ENCODE measurements at places on chromosomes 3 and 15. TPM values are rescaled to one million over a fixed set of nuclear protein-coding genes. Genes with fewer than 3 reads are reported as not detected.

DNA sequence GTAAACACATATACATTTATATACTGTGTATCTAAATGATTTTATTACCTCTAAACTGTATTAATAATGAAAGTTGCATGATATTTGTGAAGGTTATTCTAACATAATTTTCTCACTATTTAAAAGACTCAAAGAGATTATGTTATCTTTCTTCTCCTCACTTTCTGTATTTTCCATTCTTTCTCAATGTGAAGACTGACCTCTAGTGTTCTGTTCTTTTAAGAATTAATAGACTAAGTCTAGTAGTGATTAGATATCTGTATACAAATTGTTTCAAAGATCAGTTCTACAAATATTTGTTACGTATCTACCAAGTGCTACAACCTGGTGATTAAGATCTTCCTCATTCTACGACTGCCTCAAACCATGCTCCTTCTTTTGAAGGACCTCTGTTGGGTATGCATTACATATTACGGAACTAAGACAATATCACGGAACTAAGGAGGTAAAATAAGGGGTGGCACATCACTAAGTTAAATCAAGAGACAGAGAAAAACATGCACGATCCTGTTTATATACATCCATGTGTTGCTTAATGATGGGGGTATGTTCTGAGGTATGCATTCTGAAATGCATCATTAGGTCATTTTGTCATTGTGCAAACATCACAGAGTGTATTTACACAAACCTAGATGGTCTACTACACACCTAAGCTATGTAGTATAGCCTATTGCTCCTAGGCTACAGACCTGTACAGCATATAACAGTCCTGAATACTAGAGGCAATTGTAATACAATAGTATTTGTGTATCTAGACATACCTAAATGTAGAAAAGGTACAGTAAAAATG is 161.5 kb upstream of the KBTBD8 start:
- no peak for DNase-seq
- H3K27me3 ChIP-seq, result peaks cover 2% of the 10 kb centered on the region
- no peaks in the 10 kb centered on the region for H3K4me1 ChIP-seq
- no peak overlapping the region for H3K4me3 ChIP-seq

DNA sequence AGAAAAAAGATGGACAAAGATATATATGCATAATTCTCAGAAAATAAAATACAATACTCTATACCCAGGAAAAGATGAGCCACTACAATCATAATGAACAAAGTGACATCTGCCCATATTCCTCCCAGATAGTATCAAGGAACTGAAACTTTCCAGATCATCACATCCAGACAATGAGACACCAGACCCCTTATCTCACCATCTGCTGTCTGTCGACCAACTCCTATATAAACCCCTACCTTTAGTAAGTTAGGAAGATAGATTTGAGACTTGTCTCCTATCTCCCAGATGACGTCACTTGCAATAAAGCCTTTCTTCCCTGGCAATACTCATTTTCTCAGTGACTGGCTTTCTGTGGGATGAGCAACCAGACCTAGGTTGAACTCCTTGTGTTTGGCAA is 1071.6 kb downstream of the PLOD2 start:
- no peak overlapping the region for H3K27ac ChIP-seq
- H3K4me3 ChIP-seq, result no peak overlapping the region
- no peaks in the 10 kb centered on the region for H3K27me3 ChIP-seq
- no peak for DNase-seq
- no peaks in the 10 kb centered on the region for H3K36me3 ChIP-seq

GRCh38 chr3:185176750-185177359 is 24.0 kb upstream of the C3orf70 start:
- H3K36me3 ChIP-seq, result no peaks in the 10 kb centered on the region
- DNase-seq, result peak; percentile 75
- no peak overlapping the region for H3K27ac ChIP-seq
- H3K27me3 ChIP-seq, result peaks cover 7% of the 10 kb centered on the region
- H3K4me3 ChIP-seq, result no peak overlapping the region

- peaks cover 35% of the 10 kb centered on the region for H3K4me1 ChIP-seq
- H3K27ac ChIP-seq, result peak overlapping the region; percentile 65
- H3K4me3 ChIP-seq, result peak overlapping the region; percentile 98
- H3K27me3 ChIP-seq, result no peaks in the 10 kb centered on the region
Measured at GRCh38 chr3:108088697-108089096, 2.1 kb downstream of the CD47 start.

DNA sequence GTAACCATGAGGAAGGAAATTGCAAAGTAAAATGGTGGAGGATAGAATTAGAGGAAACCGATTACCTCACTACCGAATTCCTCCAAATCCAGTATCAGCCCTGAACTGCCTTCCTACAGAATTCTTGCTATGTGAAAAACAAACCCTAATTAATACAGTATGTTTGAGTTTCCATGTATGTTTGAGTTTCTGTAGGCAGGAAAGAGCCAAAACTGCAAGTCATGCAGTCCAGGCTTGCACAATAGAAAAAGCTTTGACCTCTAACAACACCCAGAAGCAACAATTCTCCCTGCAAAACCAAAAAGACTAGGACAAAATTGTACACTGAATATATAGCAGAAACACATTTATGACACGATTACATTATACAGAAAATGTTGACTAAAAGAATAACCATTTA is 614.8 kb downstream of the DIPK2A start:
- H3K27ac ChIP-seq, result no peak overlapping the region
- no peak overlapping the region for H3K4me3 ChIP-seq
- no peaks in the 10 kb centered on the region for H3K4me1 ChIP-seq
- no peak for DNase-seq

DNA sequence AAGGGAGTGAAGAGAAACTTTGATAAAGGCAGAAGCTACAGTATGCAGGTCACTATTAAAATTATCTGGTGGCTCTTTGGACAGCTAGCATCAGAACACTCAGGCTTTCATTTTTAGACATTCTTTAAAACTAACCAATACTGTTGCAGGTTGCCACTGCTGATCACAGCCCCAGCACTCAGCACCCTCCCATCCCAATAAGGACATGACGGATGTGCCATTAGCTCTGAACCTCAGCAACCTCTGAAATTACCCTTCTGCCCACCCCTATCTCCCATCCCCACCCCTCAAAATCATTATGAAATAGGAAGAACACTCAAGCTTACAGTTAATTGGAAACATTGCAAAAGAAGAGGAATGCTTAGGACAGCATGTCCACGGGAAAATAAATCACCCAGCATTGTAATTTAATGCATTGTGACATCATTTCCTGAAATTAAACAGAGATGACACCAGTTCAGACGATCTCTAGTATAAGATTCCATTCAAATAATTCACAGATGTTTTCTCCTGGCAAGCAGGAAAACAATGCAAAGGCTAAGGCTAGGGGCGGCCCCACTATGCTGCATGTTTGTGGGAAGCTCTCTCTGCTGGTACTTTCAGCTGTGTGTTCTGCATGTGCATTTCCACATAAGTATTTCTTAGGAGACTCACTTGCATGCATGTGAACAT is 71.6 kb downstream of the MEIS2 start:
- no peak overlapping the region for H3K27ac ChIP-seq
- DNase-seq, result no peak
- H3K4me1 ChIP-seq, result no peaks in the 10 kb centered on the region

- H3K36me3 ChIP-seq, result no peaks in the 10 kb centered on the region
- DNase-seq, result no peak
- no peak overlapping the region for H3K27ac ChIP-seq
- H3K4me3 ChIP-seq, result no peak overlapping the region
- no peaks in the 10 kb centered on the region for H3K4me1 ChIP-seq
Measured at GRCh38 chr3:86954747-86955146, 36.2 kb downstream of the VGLL3 start.

GRCh38 chr3:107841831-107842230 is 249.0 kb downstream of the CD47 start:
- no peak overlapping the region for H3K4me3 ChIP-seq
- DNase-seq, result no peak
- no peaks in the 10 kb centered on the region for H3K36me3 ChIP-seq
- H3K27me3 ChIP-seq, result peaks cover 5% of the 10 kb centered on the region
- no peak overlapping the region for H3K27ac ChIP-seq

DNA sequence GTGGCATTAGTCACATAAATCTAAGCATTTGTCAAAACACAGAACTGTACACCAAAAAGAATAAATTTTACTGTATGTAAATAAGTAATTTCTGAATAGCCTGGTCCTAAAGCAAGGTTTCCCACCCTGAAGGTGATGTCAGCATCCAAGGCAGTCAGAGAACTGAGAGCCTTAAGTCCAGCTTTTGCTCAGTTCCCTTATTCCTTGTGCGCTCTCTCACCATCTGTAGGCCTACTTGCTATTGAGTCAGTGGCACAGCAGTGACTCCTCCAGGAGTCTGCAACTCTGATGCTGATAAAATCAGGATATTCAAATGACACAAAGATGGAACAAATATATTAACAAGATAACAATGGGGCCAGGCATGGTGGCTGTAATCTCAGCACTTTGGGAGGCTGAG is 22.3 kb downstream of the VPS39 start:
- no peak overlapping the region for H3K27ac ChIP-seq
- H3K36me3 ChIP-seq, result peaks cover 70% of the 10 kb centered on the region
- H3K4me3 ChIP-seq, result no peak overlapping the region
- no peak for DNase-seq
- peaks cover 9% of the 10 kb centered on the region for H3K4me1 ChIP-seq

GRCh38 chr3:113167825-113168801 is 43.2 kb upstream of the BOC start:
- no peak overlapping the region for H3K27ac ChIP-seq
- H3K4me1 ChIP-seq, result no peaks in the 10 kb centered on the region
- no peak for DNase-seq
- no peaks in the 10 kb centered on the region for H3K36me3 ChIP-seq

GRCh38 chr3:151367448-151367847 is 17.1 kb downstream of the P2RY12 start:
- no peaks in the 10 kb centered on the region for H3K36me3 ChIP-seq
- H3K27ac ChIP-seq, result no peak overlapping the region
- no peak overlapping the region for H3K4me3 ChIP-seq
- DNase-seq, result no peak
- no peaks in the 10 kb centered on the region for H3K4me1 ChIP-seq
- peaks cover 10% of the 10 kb centered on the region for H3K27me3 ChIP-seq

DNA sequence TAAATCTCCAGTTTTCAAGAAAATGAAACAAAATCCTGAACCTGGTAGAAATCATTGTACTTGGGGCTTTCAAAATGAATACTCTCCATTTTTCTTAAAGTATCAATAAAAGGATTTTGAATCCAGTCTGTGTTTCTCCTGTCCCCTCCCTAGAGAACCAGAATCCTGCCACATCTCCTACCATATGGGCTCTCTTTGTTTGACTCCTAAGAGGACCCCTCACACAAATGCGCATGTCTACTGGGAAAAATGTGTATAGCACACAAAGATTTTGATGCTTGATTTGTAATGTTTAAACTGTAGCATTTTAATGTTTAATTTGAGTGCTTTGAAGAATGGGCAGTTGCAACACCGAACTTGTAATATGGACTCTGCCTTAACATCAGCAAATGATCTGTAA is 25.9 kb downstream of the LRRC3B start:
- H3K27ac ChIP-seq, result no peak overlapping the region
- no peaks in the 10 kb centered on the region for H3K27me3 ChIP-seq
- no peak overlapping the region for H3K4me3 ChIP-seq
- no peak for DNase-seq

- H3K36me3 ChIP-seq, result peaks cover 2% of the 10 kb centered on the region
- H3K27me3 ChIP-seq, result no peaks in the 10 kb centered on the region
- H3K4me1 ChIP-seq, result peaks cover 15% of the 10 kb centered on the region
- DNase-seq, result no peak
- no peak overlapping the region for H3K27ac ChIP-seq
Measured at GRCh38 chr3:128320551-128321340, 145.9 kb downstream of the DNAJB8 start.

- H3K27me3 ChIP-seq, result no peaks in the 10 kb centered on the region
- no peak overlapping the region for H3K4me3 ChIP-seq
- no peaks in the 10 kb centered on the region for H3K36me3 ChIP-seq
- DNase-seq, result no peak
- H3K27ac ChIP-seq, result no peak overlapping the region
Measured at GRCh38 chr3:178618197-178618596, 82.0 kb downstream of the KCNMB2 start.

GRCh38 chr3:74442068-74442467 is 172.4 kb downstream of the CNTN3 start:
- no peak for DNase-seq
- no peaks in the 10 kb centered on the region for H3K27me3 ChIP-seq
- H3K4me1 ChIP-seq, result no peaks in the 10 kb centered on the region
- no peaks in the 10 kb centered on the region for H3K36me3 ChIP-seq
- H3K4me3 ChIP-seq, result no peak overlapping the region
- H3K27ac ChIP-seq, result no peak overlapping the region

DNA sequence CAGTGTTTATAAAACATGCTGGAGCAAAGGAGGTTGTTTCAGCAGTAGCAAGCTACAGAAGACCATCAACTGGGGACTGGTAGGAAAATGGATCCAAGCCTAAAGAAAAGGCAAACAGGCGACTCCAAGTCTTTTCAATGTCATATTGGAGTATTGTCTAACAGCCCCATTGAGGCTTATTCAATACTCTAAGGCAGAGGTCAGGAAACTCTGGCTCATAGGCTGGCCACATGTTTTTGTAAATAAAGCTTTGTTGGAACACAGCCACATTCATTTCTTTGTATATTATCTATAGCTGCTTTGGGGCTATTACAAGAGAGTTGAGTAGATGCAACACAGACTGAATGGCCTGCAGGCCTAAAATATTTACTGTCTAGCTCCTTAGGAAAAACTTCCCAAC is 77.5 kb downstream of the RPL22L1 start:
- no peak overlapping the region for H3K27ac ChIP-seq
- no peak overlapping the region for H3K4me3 ChIP-seq
- no peak for DNase-seq
- H3K27me3 ChIP-seq, result peaks cover 15% of the 10 kb centered on the region
- no peaks in the 10 kb centered on the region for H3K4me1 ChIP-seq
- no peaks in the 10 kb centered on the region for H3K36me3 ChIP-seq

Gene CAMK2N2
- 0.14 TPM for total RNA-seq

Gene PP2D1
- total RNA-seq, result not detected

Gene KLHL40
- not detected for total RNA-seq

Gene MDFIC2
- total RNA-seq, result not detected

Gene ROPN1
- not detected for total RNA-seq

Gene PLAAT1
- total RNA-seq, result not detected

Gene CHL1
- total RNA-seq, result not detected

Gene KNG1
- not detected for total RNA-seq

Gene GTPBP8
- total RNA-seq, result 18.9 TPM

Measured in activated CD4-positive, alpha-beta T cell treated with anti-CD3 and anti-CD28 coated beads, Interleukin-2, amount 10 ng/mL, durations not matched to agents 24 days and 14 days (primary cell).